ENCODE measurements at places on chromosomes 16 and 17. TPM values are rescaled to one million over a fixed set of nuclear protein-coding genes. Genes with fewer than 3 reads are reported as not detected.

The CFAP119 gene
- 3.4 TPM for total RNA-seq

The CCL2 gene
- 300 TPM for total RNA-seq

The RSKR gene
- 3.5 TPM for total RNA-seq

The KRTAP2-1 gene
- total RNA-seq = not detected

The NAGS gene
- total RNA-seq = 1.8 TPM
